ENCODE measurements at places on chromosomes 16 and 17. TPM values are rescaled to one million over a fixed set of nuclear protein-coding genes. Genes with fewer than 3 reads are reported as not detected.

RHOT2 gene
- 91.1 TPM for total RNA-seq

ATF7IP2 gene
- total RNA-seq: 5.4 TPM

SLC35G6 gene
- not detected for total RNA-seq

ADAP2 gene
- total RNA-seq: 14.0 TPM

CACNB1 gene
- 8.3 TPM for total RNA-seq

PROCA1 gene
- 1.5 TPM for total RNA-seq

PRCD gene
- 21.4 TPM for total RNA-seq

MPP3 gene
- total RNA-seq: 30.2 TPM

RAP1GAP2 gene
- 22.6 TPM for total RNA-seq

MTSS2 gene
- total RNA-seq: 102 TPM

C17orf78 gene
- not detected for total RNA-seq

MRPL58 gene
- total RNA-seq: 33.6 TPM

GAS2L2 gene
- not detected for total RNA-seq

CFAP52 gene
- total RNA-seq: 2.5 TPM

SMTNL2 gene
- total RNA-seq: 2.5 TPM

SLFN12 gene
- total RNA-seq: 5.9 TPM

TBC1D3I gene
- total RNA-seq: 1.7 TPM

ASGR2 gene
- 2.7 TPM for total RNA-seq

CD300E gene
- total RNA-seq: 0.98 TPM

CDRT15 gene
- not detected for total RNA-seq

C17orf107 gene
- total RNA-seq: 1.7 TPM

PRKAR1A gene
- 186 TPM for total RNA-seq

TMEM107 gene
- total RNA-seq: 20.6 TPM

IL17C gene
- not detected for total RNA-seq

Measured in vagina (tissue), 2 donors.